ENCODE measurements at places on chromosomes 6 and 20.

GRCh38 chr6:31919624-31920303 is 7.8 kb upstream of the C2 start:
- no peak overlapping the region for H3K27ac ChIP-seq
- no peaks in the 10 kb centered on the region for H3K36me3 ChIP-seq
- no peaks in the 10 kb centered on the region for H3K27me3 ChIP-seq
- H3K4me3 ChIP-seq = no peak overlapping the region

- H3K4me3 ChIP-seq = no peak overlapping the region
- no peaks in the 10 kb centered on the region for H3K27me3 ChIP-seq
- DNase-seq = no peak
- H3K4me1 ChIP-seq = peaks cover 38% of the 10 kb centered on the region
- peaks cover 19% of the 10 kb centered on the region for H3K36me3 ChIP-seq
- no peak overlapping the region for H3K27ac ChIP-seq
Observed at GRCh38 chr6:143507358-143508145, 4.0 kb downstream of the FUCA2 start.

GRCh38 chr6:112214739-112215269 is 39.6 kb downstream of the LAMA4 start:
- no peaks in the 10 kb centered on the region for H3K4me1 ChIP-seq
- peaks cover 55% of the 10 kb centered on the region for H3K27me3 ChIP-seq
- H3K36me3 ChIP-seq = no peaks in the 10 kb centered on the region

DNA sequence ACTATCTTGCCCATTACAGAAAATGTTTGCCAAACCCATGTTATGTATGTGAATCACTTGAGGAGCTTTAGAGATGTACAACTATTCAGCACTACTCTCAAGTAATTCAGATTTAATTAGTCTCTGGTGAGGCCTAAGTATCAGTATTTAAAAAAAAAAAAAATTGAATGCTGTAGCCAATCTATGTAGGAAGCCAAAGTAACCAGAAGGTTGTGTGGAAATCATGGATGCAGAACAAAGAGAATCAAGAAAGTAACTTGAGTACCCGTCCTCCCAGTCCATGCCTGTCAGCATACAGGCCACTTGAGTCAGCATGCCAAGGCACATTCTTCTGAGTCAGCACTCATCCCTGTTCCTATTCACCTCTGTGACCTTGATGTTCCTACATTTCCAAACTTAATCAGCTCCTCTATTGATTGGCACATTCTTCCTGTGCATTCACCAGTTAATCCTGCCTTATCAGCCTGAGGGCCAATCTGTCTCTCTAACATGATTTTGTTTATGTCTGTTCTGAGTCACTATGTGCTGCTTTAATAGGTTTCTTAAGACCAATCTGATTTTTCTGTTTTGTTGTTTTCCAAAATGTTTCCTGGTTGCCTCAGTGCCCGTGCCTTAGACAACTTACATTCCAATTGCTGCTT is 165.6 kb downstream of the KCNQ5 start:
- H3K27ac ChIP-seq = no peak overlapping the region
- no peak overlapping the region for H3K4me3 ChIP-seq
- DNase-seq = no peak
- no peaks in the 10 kb centered on the region for H3K27me3 ChIP-seq
- no peaks in the 10 kb centered on the region for H3K36me3 ChIP-seq

DNA sequence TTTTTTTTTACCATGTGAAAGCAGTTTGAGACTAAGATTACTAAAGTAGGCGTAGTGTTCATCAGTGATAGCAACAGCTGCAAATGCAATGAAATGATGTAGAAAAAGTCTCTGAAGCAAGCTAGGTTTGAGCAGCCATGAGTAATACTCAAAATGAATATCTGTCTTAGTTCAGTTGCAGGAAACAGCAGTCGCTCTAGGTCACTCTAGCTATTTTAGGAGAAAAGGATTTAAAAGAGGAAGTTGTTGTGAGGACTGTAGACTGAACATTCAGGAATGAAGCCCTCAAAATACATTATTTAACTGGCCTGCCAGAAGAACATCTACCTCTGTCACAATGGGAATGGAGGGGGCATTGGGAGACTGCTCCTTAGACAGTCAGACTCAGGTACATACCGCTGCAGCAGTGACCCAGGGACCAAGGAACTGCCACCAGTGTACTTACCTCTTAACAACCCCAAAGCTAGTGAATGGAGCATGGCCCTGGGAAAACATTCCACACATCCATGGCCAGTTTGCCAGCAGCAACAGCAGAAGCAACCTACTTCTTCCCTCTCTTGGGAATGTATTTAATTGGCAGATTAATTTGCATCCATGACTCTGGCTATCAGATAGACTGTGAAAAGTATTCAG is 243.0 kb upstream of the KHDRBS2 start:
- H3K27me3 ChIP-seq = no peaks in the 10 kb centered on the region
- no peak for DNase-seq
- H3K36me3 ChIP-seq = no peaks in the 10 kb centered on the region
- no peaks in the 10 kb centered on the region for H3K4me1 ChIP-seq
- H3K4me3 ChIP-seq = no peak overlapping the region

GRCh38 chr6:16400248-16400760 is 161.9 kb downstream of the GMPR start:
- peaks cover 34% of the 10 kb centered on the region for H3K4me1 ChIP-seq
- H3K27me3 ChIP-seq = no peaks in the 10 kb centered on the region
- no peak overlapping the region for H3K4me3 ChIP-seq
- no peak overlapping the region for H3K27ac ChIP-seq
